ENCODE measurements at places on chromosomes 7 and 10. TPM values are rescaled to one million over a fixed set of nuclear protein-coding genes. Genes with fewer than 3 reads are reported as not detected.

The OR9A2 gene
- not detected for total RNA-seq

The DNAJC1 gene
- total RNA-seq: 30.5 TPM

DNA sequence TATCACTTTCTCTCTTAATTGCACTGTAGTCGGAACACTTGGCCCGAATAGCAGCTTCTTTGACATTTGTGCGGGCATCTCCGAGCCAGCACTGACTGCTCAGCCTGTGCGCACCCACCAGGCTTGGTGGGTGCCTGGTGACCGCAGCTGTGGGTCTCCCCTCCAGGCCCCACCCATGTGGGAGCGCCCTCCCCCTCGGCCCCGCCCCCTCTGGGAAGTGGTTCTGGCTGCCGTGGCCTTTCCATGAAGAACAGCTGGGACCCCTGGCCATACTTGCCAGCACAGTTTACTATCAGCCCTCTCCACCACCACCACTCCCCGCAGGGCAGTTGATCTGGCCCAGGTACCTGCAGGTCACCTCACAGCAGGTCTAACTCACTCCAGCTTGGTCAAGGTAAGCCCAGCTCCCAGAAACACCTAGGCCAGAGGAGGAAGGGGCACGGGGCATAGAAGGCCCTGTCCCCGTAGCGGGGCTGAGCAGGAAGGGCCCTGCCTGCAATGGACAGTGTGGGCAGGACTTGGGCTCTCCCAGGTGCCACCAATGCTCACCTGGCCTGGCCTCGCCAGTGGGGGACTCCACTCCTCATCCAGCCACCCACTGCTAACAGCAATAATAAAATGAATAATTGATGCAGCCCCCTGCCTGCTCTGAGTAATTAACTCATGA, 5.8 kb downstream of the RASGEF1A start:
- DNase-seq: no peak

DNA sequence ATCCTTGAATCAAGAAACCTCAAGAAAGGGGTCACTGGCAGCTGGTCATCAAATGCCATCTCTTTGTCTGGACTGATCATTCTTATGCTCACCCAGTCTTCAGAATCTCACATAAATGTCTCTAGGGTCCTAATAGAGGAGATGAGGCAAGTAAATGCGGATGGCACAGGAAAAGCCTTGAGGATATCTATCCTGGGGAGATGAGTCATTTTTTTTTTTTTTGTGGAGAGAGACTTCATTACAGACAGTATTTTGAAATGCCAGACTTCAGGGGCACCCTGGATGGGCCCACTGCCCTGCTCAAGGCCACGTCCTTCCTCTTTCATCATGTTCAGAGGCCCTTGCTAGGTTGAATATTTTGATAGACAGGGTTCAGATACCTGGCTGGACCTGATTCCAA, 19.5 kb upstream of the PLPP4 start:
- peak; percentile 77 for DNase-seq

DNA sequence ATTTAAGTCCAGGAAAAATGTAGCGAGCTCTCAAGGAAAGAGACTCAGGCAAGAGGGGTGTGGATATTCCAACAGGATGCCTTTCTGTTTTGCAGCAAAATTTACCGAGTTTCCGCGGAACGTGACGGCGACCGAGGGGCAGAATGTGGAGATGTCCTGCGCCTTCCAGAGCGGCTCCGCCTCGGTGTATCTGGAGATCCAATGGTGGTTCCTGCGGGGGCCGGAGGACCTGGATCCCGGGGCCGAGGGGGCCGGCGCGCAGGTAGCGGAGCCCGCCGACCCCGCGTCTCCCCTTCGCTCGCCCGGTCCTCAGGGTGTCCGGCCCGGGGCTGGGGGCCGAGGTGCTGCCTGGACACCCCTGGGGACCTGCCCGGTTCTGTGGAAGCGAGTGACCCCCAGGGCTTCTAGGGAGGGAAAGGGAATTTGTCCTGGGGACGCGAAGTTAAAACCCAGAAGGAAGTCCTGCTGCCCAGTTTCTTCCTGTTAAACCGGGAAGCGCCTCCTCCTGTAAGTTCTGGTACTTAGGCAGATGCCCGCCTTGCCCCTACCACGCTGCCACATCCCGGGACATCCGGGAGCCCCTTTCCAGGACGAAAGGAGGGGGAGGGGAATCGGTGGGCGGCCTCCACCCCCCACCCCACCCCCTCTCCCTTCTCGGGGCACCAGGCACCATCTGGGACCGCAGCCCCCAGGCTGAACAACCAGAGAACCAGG, 2.5 kb downstream of the VSTM2A start:
- no peak for DNase-seq

The SLC39A12 gene
- total RNA-seq: not detected
